Motor neuron (in vitro differentiated cells): ENCODE measurements at places on chromosomes 6 and 20. TPM values are rescaled to one million over a fixed set of nuclear protein-coding genes. Genes with fewer than 3 reads are reported as not detected.
A peak's percentile ranks its signal among the peaks of the same experiment; 100 is the strongest.

The PPIL6 gene
- total RNA-seq, result 0.86 and 0.87 TPM in 2 replicates

DNA sequence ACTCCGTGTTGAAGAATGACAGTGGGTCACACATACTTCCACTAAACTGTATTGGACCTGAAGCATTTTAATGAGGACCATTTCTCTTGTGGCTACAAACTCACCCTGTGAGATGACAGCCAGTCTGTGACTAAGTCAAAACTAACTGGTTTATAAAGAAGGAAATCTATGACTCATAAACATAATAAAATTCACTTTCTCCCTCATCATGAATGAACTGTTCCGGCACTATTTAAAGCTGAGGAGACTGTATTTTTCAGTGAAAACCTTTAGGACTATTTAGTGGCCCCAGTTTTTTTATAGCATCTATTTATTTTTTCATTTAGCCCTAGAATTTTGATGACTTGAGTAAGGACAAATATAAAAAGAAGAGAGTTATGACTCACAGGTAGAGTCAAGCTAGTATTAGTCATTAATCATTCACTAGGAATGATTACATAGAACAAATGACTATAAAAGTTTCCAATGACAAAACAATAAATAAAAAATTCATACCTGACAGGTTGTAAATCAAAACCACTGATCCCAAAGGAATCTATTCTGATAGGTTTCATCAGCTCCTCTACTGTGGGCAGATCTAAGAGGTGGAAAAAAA, 34.2 kb downstream of the CEP162 start:
- peak; percentile 81 for ATAC-seq

- ATAC-seq, result no peak
Observed at GRCh38 chr6:96852605-96853004, 15.3 kb upstream of the GPR63 start.

DNA sequence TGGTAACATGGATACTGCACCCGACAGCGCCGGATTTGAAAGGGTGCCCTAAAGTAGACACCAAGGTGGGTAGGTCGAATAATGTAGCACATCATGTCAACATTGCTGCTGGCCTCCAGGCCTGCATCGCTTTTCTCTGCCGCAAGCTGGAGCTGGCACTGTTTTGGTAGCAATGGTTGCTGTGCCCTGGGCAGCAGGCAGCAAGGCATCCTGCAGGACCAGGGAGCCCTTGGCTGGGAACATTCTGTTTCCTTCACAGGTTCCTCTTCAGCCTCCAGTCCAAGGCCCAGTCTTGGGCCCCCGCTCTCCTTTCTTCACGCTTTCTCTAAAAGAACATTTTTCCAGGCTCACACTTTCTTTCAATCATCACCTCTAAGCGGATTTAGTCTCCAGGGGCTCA, 365.8 kb upstream of the JARID2 start:
- no peak for ATAC-seq

DNA sequence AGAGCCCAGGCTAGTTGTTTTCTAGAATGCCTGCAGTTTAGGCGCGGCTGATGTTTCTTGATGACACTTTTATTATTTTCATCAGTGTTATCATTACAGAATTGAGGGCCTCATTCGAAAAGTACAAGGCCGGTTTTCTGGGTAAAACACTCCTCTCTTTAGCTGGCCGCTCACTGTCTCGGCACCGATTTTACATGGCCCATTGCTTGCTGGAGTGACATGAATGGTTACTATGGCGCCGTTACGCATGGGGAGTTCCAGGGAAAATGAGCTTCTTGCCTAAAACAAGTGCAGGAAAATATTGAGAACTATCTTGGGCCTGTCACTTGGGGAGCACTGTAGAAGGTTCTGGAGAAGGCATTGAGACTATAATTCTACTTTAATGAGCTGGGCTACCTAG, 317.8 kb downstream of the CDH4 start:
- peak; percentile 74 for ATAC-seq

DNA sequence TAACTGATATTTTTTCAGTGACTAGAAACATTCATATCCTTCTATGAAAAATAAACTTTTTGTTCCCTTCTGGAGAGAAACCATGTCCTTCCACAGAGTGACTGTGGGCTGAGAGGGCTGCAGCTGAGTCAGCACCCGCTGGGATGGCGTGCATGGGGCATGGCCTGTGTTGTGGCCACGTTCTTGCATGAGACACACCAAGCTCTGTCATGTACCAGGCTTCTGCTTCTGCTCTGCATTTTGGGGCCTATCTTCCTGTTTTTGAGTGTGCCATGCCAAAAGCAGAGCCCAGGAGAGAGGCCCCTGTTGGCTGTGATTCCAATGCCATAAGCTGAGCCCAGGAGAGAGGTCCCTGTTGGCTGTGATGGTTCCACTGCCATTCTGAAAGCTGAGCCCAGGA, 10.8 kb downstream of the APMAP start:
- ATAC-seq, result no peak

- ATAC-seq, result no peak
Observed at GRCh38 chr6:124438546-124439065, 523.6 kb upstream of the RNF217 start.

DNA sequence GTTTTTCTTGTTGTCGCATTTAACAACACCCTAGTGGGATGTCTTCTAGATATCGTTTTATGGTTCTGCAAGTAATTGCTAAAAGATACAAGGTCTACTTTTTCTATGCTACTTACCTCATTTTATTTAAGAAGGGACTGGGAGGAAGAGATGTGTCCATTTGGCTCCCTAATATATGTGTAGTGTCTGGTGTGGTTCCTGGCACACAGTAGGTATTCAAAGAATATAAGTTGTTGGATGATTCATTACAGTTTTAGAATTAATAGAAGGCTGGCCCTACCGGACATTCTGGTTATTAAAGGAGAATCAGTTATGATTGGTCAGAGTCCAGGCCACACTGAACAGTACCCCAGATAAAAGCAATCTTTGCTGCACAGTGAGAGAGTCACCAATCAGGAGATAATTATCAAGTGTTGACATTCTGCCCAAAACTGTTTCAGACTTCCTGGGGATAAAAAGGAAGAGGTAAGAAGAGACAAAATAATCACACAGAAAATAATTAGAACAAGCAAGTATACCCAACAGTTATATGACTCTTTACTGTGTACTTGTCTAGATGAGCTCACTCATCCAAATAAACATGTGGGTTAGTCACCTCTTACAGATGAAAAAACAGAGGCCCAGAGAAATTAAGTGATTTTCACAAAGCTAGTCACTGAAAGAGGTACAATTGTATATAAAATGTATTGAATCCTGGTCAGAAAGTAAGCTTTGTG, 7.0 kb downstream of the TMEM244 start:
- no peak for ATAC-seq

The SLC16A10 gene
- total RNA-seq, result 6.8 and 8.0 TPM in 2 replicates

DNA sequence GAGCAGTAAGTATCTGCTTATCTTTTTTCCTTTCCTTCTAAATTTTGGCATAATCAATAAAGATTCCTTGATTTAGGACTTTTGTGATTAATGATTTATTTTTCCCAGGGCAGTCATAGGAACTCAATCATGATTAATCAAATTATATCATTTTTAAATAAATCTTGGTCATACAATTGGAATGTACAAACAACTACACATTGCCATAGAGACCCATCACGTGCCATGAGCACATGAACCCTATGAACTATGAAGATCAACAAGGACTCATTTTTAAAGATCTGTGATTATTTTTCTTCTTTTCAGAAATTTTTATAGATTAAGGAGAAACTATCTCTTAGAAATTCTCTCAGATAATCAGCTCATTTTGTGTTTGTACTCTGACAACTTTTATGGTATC, 622.4 kb downstream of the BCKDHB start:
- no peak for ATAC-seq

- no peak for ATAC-seq
Observed at GRCh38 chr20:13147971-13148370, 73.1 kb upstream of the ISM1 start.

DNA sequence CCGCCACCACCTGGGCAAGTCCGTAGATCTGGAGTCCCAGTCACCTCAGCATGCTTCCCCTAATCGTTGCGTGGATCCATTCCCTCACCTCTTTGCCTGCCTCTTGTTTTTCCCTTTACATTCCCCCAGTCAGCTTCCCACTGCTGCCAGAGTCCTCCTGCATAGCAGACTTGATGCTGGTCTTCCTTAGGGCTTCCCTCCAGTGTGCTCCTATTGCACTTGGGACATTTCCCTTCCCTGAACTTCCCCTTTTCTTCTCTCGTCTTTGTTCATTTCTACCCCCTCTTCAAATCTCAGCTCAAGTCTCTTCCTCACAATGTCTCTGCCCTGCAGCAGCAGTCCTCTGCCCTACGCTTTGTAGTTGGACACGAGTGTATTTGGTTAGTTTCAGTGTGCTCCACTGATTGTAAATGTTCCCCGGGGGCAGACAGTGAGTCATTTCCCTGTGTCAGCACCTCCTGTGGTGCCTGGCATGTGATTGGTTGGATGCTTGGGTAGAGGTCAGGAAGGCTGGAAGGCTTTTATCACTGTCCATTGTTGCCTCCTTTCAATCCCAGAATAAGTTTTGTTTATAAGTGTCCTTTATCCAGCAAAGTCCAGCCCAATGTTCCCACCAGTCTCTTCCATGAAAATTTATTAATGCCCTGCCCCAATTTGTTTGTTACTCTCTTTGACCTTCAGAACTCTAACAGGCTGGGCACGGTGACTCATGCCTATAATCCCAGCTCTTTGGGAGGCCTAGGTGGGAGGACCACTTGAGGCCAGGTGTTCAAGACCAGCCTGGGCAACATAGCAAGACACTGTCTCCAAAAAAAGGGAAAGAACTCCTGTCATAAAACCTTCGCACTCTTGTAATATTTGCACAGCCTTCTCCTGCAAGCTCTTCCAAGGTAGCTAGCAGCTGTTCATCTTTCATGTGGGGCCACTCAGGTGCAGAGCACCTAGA, 38.3 kb downstream of the FAM120B start:
- ATAC-seq, result peak; percentile 63

The FAM184A gene
- total RNA-seq, result 13.8 and 19.7 TPM in 2 replicates

The MYLK2 gene
- total RNA-seq, result 0.71 and 0.91 TPM in 2 replicates

GRCh38 chr20:34475979-34476736, 40.1 kb upstream of the DYNLRB1 start:
- peak; percentile 52 for ATAC-seq
